ENCODE measurements at places on chromosomes 5 and 9.

DNA sequence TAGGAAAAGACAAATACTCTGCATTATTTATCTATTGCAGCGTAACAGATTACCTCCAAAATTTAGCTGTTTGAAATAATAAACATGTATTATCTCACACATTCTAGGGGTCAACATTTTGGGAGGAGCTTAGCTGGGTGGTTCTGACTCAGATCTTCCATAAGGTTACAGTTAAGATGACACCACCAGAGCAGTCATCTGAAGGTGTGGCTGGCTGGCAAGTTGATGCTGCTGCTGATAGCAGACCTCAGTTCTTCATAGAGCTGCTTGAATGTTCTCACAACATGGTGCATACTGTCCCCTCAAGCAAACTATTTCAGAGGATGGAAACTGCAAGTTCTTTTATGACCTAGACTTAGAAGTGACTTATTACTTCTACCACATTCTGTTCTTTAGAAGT is 146.3 kb upstream of the FSTL4 start:
- DNase-seq = no peak

DNA sequence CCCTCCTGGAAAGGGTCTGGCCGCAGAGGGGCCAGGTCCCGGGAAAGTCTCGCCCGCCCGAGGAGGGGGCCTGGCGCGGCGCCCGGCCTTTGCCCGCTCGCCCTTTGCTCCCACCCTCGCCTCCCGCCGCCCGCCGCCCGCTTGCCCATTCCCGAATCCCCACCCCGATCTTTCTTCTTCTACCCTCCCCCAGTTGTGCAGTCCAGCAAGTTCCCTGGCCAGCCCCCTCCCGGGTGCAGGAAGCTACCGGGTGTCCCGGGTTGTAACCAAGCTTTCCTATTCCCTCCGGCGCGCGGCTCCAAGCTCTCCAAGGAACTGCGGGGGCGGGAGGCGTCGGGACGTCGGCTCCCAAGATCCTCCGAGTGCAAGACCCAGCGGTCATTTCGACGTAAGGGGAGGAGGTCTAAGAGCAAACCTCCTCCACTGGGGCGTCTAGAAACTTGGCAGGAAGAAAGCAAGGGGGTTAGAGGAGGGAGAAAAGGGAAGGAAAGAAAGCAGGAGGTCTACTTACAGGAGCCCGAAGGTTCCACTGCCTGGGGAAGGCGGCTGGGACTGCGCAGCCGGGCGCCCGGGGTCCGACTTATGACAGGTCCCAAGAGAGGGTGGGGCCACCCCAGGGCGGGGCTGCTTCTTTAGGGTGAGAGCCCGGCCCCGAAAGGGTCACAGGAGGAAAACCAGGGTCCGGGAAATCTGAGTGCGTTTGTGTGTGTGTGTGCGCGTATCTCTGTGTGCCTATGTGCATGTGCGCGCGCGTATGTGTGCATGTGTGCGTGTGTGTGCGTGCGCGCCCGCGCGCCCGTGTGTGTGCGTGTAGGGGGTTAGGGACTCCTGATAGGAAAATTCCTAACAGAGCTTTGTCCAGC is at the start of gene PTGR1:
Gene PTGR1, minus strand, starts transcription at position 556 of the 863 bp plus-strand sequence. CDS start 2,225 bp downstream, outside the sequence.
- DNase-seq = no peak

DNA sequence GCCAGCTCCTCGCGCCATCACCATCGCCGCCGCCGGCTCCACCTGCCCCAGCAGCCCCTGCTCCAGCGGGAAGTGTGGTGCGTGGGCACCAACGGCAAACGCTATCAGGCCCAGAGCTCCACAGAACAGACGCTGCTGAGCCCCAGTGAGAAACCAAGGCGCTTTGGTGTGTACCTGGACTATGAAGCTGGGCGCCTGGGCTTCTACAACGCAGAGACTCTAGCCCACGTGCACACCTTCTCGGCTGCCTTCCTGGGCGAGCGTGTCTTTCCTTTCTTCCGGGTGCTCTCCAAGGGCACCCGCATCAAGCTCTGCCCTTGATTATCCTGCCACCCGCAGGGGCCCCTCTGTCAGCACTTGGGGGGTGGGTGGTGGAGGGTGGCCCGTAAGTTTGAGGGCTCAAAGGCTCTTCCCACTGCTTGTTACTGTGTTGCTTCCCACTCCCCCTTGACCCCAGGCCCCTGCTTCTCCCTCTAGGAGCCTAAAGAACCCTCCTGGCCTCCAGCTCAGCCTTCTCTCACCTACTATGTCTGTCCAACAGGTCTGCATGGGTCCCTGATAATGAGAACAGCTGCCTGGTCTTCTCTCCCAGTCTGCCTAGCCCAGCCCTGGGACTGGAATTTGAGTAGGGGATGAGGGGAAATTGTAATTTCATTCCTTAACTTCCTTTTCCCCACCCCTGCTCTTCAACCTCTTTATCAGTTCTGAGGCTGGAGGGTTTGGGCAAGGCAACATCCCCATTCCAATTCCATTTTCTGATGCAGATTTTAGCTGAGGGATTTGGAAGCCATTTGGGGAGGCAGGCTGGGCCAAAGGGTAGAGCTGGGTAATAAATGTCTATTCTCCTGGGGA is 9.0 kb downstream of the RACK1 start:
- DNase-seq = no peak

GRCh38 chr9:114591849-114592248 is 4.3 kb downstream of the ATP6V1G1 start:
- DNase-seq = no peak

DNA sequence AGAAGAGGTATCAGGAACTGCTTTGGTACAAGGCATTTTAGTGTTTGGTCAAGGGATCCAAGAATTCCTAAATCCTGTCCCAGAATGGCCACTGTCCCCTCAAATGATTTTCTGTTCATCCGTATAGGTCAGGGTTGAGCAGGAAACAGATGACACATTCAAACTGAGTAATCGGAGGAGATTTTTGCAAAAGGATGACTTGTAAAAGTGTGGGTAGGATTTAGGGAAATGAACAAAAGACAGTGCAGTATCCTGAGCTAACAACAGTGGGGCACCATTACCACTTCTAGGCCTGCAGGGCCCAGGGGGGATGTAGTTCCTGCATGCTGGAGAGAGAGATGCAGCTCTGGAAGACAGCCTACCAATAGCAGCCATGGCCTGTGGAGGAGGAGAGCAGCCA is 290.1 kb downstream of the ZSWIM6 start:
- DNase-seq = no peak

GRCh38 chr9:89888233-89888632 is 283.4 kb downstream of the GADD45G start:
- no peak for DNase-seq

GRCh38 chr5:2634399-2635176 is 116.9 kb downstream of the IRX2 start:
- DNase-seq = no peak

DNA sequence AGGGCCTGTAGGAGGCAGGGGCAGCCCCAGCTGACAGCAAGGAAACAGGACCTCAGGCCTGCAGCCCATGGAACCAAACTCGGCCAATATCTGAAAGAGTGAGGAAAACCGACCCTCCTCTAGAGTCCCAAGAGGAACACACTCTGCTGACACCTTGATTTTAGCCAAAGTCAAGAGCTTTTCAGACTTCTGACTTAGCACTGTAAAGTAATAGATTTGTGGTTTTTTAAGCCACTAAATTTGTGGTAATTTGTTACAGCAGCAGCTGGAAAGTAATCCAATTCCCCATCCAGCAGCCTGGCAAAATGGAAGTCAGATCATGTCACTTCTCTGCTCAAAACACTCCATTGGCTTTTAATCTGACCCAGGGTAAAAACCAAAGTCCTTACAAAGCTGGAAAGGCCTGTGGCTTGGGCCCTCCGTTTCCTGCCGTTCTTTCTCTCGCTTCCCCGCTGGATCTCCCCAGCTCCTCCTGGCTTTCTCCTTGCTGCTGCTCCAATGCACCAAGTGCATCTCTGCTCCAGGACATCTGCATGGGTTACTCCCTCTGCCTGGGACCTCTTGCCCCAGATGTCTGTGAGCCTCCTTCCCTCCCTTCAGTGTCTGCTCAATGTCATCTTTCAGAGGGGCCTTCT is 79.0 kb downstream of the C5orf15 start:
- no peak for DNase-seq

GRCh38 chr9:70566066-70566465 is 151.6 kb upstream of the KLF9 start:
- no peak for DNase-seq

DNA sequence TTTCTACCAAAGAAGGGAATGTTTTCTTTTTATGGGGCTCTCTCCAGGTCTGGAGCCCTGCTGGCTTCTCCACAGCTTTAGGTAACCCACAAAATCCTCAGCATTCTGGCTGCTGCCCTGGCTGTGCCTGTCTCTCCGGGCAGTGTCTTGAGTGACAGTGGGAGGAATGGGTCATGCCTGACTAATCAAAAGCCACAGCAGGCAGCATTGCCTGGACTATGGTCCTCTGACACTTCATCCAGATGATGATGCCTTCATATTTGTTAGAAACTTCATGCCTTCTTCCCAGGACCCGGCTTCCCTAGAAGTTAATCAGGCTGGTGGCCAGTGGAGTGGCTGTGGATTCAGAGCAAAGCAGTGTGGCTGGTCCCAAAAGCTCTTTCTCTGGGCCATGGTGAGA is 32.2 kb upstream of the TGFBI start:
- no peak for DNase-seq

- DNase-seq = no peak
Observed at GRCh38 chr9:105437704-105438103, 10.1 kb upstream of the FSD1L start.

GRCh38 chr5:108212775-108213346 is 169.0 kb downstream of the FBXL17 start:
- no peak for DNase-seq

DNA sequence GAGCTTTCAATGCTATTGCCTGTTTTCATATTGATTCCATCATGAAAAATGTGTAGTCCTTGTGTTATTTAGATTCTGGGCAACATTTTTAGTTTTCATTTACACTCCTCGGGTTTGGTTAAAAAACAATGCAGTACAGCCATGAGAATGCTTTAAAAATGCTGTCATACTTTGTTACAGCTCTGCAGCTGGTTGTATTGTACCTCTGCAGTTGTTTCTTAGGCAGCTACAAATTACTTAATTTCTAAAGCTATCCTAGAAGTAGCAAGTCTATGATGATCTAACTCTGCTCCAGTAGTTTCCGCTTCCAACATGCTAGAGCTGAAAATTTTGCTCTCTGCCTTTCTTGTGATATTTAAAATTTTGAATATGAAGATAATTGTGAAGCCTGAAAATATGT is 20.2 kb downstream of the SNX18 start:
- DNase-seq = no peak

GRCh38 chr9:110199643-110200042 is 8.3 kb downstream of the C9orf152 start:
- no peak for DNase-seq

DNA sequence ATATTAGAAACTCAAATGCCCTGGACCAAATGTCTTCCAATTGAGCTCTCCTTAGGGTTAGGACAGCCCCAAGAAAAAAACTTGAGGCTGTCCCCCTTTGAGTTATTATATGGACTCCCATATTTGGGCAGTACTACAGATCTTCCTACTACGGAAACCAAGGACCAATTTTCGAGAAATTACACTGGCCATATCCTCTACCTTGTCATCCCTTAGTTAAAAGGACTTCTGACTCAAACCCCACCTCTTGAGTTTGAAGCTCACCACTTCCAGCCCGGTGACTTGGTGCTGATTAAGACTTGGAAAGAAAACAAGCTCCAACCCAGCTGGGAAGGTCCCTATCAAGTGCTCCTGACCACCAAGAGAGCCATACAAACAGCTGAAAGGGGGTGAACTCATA is 497.0 kb upstream of the GRAMD2B start:
- DNase-seq = no peak

- no peak for DNase-seq
Observed at GRCh38 chr5:112239996-112240395, 179.1 kb downstream of the EPB41L4A start.

DNA sequence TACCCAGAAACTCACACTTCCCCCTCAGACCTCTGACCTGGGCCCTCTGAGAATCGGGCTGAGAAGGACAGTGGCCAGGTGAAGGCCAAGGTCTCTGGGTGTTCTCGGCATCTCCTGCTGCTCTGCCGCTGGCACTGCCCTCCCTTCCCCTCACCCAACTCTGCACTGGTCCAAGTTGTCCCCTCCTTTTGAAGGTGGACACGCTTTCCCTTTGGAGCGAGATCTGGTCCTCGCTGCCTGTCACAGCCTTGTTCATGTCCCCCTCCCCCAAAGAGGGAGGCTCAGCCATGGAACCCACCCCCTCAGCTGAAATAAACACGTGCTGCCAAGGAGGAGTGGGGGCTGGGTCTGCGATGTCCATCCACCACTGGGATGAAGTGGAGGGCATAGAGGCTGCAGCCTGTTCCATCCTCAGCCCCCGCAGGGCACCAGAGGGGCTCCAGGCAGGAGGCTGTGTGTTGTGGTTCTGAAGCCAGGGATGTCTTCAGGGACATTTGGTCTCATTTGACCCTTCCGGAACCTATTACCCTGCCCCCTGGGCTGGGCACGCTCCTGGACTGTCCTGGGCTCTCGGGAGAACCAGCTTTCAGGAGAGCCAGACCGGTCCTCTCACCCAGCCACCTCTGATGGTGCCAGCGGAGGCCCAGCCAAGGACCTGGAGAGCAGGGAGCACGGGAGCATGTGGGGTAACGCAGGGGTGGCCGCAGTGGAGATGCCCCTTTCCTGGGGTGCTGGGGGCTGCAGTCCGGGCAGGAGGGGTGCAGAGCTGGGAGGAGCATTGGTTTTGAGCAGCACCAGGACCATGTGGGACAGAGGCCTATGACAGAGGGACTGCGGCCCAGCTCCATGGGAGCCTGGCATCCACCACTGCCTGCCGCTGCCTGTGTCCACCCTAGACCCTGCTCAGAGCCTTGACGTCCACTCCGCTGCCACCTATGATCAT is 4.7 kb upstream of the LCN2 start:
- DNase-seq = no peak

DNA sequence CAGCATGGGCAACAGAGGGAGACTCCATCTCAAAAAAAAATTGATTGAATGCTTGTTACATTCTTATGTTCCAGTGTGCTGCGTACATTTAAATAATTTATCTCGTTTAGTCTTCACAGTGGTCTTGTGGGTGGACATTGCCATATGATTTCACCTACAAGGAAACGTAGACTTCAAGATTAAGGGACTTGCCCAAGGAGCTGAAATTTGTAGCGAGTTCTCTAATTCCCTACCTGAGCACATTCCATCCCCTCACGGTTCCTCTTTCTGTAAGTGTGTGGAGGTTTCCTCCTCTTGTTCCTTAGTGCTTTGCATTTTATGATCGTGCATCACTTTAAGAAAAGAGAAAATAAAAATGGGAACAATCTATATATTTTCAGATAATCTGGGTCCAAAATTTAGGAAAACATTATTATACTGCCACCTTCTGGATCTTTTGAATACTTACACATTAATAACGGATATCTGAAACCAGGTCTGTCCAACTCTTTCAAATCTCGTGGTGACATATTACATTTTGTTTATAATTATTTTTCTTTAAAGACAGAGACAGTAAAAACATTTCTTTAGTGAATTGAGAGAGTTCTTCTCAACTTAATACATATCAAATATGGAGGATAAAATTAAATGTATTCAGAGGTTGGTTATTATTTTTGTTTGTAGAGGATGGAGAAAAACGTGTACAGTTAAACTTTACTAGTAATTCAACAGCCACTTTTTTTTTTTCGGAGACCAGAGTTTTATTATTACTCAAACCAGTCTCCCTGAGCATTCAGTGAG is 29.9 kb upstream of the C7 start:
- DNase-seq = peak; percentile 38

- DNase-seq = no peak
Observed at GRCh38 chr9:69768716-69769115, 8.9 kb upstream of the PTAR1 start.

Data from Panc1 (cell line).